ENCODE measurements at places on chromosomes 6 and 20.

DNA sequence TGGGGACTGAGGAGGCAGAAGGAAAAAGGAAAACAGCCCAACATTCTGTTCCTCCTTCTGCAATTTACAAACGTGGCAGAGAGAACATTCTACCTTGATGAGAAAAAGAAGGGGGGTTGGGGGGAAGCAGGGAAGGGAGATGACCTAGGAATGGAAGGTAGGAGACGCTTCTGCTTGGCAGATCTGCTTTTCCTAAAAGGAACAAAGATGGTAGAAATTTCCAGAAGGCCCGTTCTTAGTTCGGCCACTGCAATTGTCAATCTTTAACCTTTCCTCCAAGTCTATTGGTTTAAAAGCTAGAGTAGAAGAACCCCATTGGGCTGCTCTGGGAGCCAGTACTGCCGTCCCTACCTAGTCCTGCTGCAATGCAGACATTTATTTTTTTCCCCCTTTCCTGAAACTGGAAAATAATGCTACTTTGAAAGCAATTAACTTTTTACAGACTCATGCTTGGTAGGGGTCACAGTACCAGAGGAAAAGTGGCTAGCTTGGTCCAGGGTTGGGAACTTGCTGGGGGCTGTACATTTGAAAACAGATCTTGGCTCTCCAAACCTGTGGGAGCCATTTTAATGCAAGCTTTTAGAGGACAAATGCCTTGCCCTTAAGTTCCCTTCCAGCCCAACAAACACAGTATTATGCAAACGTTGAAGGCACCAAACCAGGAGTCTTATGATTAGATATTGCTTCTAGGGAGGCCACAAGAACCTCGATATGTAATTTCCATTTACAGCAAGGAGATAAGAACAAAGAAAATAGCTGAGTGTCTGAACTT, 2.6 kb downstream of the ZMYND8 start:
- no peak for DNase-seq

DNA sequence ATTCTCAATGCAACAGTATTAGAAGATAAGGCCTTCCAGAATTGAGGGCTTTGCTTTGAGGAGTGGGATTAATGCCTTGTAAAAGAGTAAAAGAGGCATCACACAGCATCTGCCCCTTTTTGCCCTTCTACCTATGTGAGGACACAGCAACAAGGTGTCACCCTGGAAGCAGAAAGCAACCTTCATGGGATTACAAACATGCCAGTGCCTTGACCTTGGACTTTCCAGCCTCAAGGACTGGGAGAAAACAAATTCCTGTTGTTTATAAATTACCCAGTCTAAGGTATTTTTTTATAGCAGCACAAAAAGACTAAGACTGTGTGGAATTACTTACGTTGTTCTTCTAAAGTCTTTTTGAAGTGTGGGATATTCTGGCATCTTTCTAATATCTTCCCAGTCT, 150.0 kb upstream of the SLC22A16 start:
- no peak for DNase-seq

DNA sequence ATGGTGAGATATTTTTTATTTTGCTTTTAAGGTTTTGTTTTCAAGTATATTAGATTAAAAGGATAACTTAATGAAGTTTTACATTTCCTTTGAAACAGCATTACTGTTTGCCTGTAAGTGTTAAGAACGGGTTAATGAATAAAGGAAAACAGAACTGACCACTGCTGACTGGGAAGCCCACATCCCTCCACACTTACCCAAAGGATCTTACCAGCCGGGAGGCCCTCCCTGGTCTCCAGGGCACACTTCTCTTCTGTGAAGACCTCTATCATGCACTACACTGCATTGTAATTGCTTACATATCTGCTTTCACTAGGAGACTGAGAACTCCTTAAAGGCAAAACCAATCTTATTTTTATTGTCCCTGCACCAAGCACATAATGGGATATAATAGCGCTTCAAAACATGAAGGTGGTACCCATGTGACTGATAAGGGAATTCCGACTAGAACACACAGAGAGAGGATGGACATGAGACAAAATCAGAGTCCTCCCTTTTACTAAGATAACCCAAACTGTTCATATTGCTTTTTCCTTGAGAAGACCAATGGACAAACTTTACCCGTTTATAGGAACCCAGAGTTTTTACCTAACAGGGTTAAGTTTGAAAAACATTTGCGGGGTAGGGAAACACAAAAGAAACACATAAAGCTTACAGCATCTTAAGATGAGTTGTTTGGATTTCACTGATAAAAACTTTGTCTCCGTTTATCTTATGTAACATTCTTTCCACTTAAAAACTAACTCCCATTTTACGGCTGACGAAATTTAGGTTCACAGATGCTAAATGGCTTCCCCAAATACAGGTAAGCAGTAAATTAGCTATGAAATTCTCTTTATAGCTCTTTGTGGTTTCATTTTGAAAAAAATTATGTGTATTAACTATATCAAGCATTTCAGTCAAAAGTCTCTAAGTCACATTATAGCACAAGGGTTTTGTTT, 8.7 kb downstream of the EZR start:
- no peak for DNase-seq

DNA sequence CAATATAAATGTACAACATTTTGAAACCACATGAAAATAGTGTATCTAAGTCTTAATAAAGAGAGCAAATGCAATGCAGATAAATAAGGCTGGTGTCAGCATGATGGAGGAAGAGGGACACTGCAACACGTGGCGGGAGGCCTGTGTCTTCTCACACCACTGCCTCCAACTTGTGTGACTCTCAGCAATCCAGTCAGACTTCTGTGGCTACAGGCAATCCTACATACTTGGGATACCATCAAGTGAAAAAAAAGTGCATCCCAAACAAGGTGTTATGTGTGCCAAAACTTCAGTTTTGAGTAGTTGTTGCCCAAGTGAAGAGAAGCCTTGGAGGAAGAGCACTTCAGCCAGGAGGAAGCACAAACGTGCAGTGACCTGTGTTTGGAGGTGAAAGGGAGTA, 68.6 kb downstream of the PKIB start:
- DNase-seq, result no peak

DNA sequence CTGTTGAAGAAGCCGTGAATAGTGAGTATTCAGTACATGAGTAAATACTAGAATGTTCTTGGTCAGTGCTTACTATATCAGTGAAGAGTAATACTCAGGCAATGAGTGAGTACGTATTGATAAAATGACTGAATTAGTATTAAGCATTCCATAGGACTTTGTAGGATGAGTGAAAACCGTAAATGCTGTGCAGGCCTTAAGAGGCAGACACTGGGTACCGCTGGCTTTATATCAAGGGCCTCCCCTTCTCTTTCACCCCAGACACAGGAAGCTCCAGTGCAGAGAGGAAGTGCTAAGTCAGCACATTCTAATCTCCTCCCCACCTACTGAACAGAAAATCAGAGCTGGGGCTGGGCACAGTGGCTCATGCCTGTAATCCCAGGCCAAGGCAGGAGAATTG, 24.2 kb downstream of the POFUT1 start:
- DNase-seq, result peak; percentile 49

- no peak for DNase-seq
Measured at GRCh38 chr20:46316984-46317684, 8.8 kb upstream of the CDH22 start.

GRCh38 chr20:9918348-9918747, 79.5 kb upstream of the PAK5 start:
- DNase-seq, result no peak

DNA sequence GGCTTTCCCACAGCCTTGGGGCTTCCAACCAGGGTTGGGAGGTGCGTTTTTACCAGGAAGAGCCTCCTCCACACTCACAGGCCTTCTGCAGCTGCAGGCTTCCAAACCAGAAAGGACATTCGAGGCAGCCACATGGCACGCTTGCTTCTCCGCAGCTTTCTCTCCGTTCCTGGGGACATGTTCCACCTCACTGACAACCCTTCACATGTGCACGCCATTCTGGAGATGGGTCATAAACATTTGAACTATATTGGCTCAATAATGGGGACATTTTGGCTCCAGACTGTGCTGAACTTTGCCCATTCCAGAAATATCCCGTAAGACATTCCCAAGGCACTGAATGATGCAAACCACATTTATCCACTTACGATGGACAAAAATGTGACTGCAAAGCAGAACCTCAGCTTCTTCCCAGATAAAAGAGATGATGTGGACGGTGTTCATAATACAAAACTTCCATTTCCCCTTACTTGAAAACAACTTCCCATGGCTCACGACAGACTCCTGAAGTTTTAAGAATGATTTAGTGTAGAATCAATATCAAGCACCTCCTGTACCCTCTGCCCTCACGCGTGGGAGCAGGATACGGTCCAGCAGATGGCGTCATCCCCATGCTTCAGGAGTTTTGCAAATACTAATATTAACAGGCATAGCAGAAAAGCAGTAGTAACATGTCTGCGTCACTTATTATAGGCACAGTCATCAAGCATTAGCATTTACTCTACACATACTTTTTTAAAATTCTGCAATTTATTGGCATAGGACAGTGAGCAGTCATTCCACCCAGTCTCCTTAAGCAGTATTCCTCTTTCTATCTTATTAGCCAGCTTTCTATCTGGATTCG, 25.4 kb upstream of the FOXF2 start:
- DNase-seq, result no peak

DNA sequence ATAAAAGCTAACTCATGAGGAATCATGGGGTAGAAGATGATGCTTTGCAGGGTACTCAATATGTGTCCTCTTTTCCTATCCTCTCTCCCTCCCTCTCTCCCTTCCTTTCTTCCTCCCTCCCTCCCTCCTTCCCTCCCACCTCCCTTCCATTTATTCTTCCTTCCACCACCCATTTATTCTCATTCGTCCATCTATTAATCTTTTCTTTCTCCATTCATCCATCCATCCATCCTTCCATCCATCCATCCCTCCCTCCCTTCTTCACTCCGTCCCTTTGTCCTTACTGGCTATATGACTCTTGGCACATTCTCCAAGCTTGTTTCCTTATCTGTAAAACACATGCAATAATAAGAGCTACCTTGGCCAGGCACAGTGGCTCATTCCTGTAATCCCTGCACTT, 40.9 kb downstream of the ARHGAP40 start:
- no peak for DNase-seq

GRCh38 chr6:5132731-5133130, 47.6 kb downstream of the PPP1R3G start:
- no peak for DNase-seq

- no peak for DNase-seq
Measured at GRCh38 chr6:50713977-50714486, 706 bp downstream of the TFAP2D start.

GRCh38 chr20:12729326-12729725, 279.4 kb upstream of the SPTLC3 start:
- no peak for DNase-seq

DNA sequence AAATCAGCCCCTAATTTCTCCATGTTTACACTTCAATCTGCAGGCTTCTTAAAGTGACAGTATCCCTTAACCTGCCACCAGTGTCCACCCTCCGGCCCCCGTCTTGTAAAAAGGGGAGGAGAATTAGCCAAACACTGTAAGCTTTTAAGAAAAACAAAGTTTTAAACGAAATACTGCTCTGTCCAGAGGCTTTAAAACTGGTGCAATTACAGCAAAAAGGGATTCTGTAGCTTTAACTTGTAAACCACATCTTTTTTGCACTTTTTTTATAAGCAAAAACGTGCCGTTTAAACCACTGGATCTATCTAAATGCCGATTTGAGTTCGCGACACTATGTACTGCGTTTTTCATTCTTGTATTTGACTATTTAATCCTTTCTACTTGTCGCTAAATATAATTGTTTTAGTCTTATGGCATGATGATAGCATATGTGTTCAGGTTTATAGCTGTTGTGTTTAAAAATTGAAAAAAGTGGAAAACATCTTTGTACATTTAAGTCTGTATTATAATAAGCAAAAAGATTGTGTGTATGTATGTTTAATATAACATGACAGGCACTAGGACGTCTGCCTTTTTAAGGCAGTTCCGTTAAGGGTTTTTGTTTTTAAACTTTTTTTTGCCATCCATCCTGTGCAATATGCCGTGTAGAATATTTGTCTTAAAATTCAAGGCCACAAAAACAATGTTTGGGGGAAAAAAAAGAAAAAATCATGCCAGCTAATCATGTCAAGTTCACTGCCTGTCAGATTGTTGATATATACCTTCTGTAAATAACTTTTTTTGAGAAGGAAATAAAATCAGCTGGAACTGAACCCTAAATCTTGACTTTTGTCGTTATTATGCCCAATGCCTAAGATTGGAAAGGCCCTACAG, 4.5 kb downstream of the SOX4 start:
- no peak for DNase-seq

DNA sequence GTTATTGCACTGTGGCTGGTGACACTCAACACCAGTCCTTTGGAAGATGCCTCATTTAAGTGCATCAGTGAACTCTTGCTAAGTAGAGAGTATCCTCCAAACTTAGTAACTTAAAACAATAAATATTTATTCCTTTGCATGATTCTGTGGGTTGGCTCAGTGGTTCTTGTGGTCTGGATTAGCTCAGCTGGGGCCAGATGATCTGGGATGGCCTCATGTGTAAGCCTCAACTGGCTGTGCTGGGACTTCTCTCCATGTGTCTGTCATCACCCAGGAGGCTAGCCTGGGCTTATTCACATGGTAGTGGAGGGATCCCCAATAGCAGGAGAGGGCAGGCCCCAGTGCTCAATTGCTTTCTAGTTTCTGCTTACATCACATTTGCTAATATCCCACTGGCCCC, 8.3 kb downstream of the LRRN4 start:
- no peak for DNase-seq

- DNase-seq, result no peak
Measured at GRCh38 chr6:168841609-168842278, 400.8 kb downstream of the SMOC2 start.

- DNase-seq, result no peak
Measured at GRCh38 chr6:18829272-18829870, 442.2 kb downstream of the RNF144B start.

DNA sequence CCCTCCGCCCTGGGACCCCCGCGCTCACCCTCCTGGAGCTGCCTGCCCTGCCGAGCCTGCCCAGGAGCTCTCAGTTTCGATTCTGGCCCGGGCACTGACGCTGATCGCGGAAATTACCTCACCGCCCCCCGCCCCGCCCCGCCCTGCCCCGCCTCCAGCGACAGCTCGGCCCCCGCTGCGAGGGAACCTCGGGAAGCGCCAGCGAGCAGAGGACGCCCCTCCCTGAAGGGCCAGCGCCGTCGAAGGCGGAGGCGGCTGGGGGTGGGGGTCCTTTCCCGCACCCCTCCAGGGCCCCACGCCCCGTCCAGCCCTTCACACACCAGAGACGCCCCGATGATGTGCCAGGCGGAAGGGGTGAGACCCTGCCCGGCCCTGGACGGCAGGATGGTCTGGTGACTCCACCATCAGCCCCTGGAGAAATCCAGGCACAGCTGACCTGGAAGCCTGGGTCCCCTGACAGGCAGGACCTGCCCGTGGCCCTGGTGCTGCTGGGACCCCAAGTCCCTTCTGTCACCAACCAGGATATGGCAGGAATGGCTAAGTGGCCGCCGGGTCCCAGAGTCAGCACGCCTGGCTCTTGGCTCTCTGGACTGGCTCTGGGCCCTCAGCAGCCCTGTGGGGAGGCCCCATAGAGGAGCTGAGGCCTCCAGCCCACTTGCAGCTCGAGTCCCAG, at the start of gene HELZ2:
Gene HELZ2 (minus strand): TSS at position 84 of the 673 bp plus-strand sequence. CDS start 1,854 bp downstream, outside the sequence.
- peak; percentile 89 for DNase-seq

- DNase-seq, result no peak
Measured at GRCh38 chr6:15585760-15586214, 77.0 kb downstream of the DTNBP1 start.
